ENCODE measurements at places on chromosomes 7 and 10.

DNA sequence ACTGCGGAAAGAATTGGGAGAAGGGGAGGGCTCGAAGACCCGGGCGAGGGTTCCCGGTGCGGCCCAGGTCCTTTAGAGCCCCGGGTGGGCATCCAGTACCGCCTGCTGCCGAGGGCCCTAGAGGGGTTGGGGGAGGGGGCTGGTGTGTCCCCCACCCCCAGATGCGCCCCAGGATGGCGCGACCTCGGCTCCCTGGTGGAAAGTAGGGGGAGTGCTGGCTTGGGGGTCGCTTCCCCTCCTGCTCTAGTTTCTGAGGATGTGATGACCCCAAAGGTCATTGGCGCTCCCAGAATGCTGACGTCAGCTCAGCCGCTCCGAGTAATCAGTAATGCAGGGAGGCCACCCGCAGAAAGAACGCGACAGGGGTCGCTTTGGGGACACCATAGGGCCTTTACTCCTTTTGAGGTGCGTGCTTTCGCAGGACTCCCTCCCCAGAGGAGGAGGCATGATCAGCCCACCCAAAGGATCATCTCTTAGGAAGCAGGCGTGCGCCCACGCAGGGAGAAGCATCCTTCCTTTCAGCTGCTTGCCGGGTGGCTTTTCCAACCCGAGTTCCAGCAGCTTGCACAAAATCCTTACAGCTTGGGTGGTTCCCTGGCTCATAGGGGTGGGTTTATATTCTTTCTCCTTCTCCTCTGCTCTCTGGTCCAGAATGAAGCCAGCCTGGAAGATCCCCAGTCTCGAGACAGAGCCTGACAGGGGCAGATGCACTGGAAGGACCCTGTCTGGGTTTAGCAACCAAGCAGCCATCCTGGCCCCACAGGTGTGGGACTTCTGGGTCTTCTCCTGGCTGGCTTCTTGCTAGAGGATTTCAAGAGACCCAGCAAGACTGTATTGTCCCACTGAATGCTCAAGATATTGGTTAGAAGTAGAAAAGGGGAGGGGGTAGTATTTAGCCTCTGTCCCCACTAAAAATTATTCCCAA lies 1.3 kb upstream of the PRKAG2 start:
- DNase-seq = no peak

DNA sequence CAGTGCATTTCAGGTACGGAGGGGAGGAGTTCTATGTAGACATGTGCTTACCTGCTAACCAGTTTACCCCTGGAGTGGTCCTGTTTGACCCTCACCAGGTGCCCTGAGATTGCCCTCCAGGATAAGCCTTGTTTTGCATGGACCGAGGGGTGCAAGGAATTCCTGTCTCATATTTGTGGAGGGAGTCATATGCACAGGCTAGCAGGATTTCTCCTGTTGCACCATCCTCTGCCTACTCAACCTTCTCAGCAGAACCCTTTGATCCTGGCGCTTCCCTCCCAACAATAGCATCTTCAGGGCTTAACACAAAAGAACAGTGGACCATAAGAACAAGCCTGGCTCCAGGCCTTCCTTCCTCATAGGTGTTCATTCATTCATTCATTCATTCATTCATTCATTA lies 7.2 kb downstream of the TRPV6 start:
- DNase-seq = no peak

DNA sequence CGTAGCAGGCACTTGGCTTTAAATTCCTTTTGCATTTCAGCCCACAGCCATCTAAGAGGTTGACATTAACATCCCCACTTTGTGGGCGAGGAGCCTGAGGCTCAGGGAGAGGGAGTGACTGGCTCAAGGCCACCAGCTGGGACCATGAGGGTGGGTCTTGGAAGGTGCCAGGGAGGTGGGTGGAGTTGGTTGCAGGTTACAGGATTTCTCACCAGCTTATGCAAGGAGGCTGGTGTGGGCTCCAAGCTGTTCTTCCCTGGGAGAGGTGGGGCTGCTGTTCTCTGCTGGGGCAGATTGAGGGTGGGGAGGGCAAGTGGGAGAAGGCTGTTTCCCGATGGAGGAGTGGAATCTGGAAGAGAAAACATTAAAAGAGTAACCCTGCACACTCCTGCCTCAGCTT lies 14.1 kb upstream of the C10orf95 start:
- DNase-seq = no peak

GRCh38 chr7:149610441-149611011 lies 112.9 kb upstream of the ZNF746 start:
- DNase-seq = peak; percentile 61

DNA sequence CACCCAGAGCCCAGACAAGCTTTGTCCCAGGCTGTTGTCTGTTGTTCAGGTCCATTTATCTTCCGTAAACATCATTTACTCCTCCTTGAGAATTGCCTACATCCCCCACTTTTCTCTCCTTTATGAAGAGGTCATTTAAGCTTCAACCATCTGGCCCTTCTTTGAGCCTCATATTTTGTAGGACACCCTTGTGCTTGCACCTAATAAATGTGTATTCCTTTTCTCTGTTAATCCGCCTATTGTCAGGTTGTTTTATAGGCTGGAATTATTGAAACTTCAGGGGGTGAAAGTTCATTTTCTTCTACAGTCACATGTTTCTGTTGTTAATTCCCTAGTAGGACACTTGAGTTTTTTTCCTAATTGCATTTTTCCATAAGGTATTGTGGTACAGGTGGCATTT lies 19.6 kb upstream of the CTTNBP2 start:
- no peak for DNase-seq

DNA sequence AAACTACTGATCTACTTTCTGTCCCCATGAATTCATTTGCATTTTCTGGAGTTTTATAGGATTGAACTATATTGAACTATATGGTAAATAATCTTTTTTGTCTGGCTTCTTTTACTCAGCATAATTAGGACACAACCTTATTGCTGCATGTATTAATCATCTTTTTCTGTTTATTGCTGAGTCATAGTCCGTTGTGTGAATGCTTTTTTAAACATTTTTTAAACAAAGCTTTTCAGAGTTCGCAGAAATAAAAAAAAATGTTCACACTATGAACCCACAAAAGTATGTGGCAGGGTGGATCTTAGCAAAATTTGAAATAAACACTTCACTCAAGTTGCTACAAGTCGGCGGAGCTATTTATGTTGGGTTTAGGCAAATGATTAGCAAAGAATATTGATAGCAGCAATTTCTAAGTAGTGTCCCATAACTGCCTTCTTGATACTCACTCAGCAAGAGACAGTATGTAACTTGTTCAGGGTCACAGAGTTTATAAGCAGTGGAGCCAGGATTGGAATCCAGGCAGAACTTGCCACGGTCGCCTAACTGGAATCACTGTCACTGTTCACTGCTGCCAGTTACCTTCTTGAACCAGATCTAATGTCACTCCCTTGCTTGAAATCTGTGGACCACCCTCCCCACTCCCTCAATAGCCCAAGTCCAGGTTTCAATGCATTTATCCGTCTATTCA lies 5.6 kb downstream of the CH25H start:
- no peak for DNase-seq

DNA sequence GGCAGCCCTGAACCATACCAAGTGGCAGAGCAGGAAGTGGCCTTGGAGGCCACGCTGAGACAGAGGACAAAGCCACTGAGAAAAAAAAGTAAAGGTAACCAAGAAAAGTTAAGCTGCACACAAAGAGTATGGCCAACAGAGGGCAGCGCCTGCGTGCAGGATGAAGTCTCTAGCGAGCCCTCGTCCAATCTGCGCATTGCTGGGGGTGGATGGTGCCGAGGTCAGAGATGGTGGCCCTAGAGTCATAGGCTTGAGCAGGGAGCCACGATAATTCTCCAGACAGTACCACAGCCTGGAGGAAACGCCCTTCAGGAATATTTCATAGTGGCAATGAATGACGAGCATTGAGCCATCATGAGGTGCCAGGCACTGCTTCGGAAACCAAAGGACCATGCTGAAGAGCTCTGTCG lies 9.7 kb downstream of the ATP6V0E2 start:
- peak; percentile 87 for DNase-seq

- DNase-seq = no peak
Observed at GRCh38 chr10:100586959-100587358, 51.2 kb downstream of the HIF1AN start.

- DNase-seq = no peak
Observed at GRCh38 chr7:133065301-133065700, 16.6 kb downstream of the CHCHD3 start.

DNA sequence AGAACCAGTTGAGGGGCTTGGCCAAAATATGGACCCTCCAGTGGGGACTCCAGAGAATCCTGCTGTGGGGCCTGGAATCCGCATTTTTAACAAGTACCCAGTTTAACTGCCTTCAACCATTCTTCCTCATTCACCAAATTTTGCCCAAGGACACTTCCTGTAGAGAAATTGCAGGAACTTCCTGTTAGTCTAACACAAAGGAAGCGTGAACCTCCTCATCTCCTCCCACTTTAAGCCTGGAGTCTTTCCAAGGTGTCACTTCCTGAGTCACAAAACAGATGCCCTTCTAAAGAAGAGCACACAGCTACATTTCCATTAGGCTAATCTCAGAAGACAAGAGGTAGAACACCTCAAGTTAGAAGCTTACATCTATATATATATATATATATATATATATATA lies 188.4 kb downstream of the PPP1R17 start:
- DNase-seq = peak; percentile 23

DNA sequence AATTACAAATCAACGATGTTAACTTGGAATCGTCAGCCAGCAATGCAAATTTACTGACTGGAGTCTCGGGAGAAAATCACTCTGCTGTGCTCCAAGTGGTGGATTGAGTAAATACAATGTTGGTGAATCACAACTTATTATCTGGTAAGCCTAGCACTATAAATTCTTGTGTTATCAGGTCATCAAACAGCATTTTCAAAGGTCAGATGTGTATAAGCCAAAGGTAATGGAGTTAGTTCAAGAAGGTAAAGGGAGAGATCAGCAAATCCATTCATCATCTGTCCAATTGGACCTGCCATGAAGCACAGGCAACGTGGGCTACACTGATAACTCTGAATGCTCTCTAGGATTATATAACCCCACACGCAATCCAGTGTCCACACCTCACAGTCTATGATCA lies 13.9 kb downstream of the CUBN start:
- no peak for DNase-seq

- DNase-seq = no peak
Observed at GRCh38 chr10:91557651-91558111, 75.2 kb downstream of the PPP1R3C start.

GRCh38 chr7:64618785-64619456 lies 47.0 kb upstream of the ZNF107 start:
- no peak for DNase-seq

DNA sequence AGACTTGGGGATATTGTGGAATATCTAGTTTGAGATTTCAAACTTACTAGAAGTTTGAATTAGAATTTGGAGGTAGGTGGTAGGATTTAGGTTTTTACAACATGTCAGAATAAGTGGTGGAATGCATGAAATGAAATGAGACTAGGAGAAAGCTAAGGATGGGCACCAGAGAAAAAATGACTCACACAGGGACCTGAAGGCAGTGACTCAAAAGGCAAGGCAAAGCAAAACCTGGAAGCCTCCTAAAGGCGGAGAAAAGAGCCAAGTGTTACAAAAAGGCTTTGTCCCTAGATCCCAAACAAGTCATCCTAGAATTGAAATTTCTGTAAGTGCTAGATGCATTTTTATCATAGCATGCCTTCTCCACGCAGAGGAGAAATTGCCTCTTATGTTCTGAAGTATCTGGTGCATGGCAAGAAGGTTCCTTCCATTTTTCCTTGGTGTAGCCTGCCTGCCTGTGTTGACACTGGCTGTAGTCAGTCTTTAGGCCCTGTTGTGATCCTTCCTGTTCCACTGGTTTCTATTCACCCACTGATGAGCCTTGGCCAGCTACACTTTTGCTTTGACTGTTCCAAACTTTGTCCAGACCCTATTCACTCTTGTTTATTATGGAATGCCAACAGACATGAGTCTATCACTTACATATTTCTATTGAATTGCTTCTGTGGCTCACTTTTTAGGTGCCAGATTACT lies 109.3 kb downstream of the ETV1 start:
- DNase-seq = no peak

- peak; percentile 74 for DNase-seq
Observed at GRCh38 chr7:75055830-75056772, 17.5 kb downstream of the RCC1L start.

- DNase-seq = no peak
Observed at GRCh38 chr7:151251328-151251688, 2.8 kb upstream of the SMARCD3 start.

DNA sequence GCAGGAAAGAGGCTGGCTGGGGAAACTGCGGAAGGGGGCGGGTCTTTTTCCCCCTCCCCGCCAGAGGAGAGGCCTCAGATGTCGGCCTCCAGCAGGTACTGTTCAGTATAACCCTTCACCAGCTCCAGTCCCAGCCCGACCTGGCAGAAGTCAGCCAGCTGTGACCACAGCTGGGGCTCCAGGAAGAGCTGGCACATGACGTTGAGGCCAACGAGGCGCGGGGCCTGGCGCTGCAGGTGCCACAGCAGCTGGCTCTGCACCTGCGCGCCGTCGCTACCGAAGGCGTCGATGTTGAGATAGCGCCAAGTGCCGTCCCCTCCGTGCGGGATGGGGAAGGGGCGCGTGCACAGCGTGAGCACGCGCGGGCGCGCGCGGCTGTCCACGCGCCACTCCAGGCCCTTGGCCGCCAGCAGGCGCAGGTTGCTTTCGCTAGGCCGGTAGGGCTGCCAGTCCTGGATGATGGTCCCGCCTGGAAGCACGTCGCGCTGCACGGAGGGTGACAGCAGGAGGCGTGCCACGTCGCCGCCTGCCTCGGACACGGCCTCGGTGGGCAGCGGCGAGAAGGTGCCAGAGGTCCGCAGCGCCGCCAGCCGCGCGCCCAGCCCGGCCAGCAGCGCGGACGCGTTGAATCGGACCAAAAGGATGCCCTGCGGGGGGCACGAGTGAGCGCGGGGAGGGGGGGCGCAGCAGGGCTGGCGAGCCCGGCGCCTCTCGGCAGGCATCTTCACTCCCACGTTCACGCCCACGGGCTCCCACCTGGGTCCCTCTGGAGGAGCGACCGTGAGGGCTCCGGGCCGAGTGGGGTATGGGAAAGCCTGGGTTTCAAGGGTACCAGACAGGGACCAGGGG lies 6.9 kb upstream of the VGF start:
- DNase-seq = no peak

DNA sequence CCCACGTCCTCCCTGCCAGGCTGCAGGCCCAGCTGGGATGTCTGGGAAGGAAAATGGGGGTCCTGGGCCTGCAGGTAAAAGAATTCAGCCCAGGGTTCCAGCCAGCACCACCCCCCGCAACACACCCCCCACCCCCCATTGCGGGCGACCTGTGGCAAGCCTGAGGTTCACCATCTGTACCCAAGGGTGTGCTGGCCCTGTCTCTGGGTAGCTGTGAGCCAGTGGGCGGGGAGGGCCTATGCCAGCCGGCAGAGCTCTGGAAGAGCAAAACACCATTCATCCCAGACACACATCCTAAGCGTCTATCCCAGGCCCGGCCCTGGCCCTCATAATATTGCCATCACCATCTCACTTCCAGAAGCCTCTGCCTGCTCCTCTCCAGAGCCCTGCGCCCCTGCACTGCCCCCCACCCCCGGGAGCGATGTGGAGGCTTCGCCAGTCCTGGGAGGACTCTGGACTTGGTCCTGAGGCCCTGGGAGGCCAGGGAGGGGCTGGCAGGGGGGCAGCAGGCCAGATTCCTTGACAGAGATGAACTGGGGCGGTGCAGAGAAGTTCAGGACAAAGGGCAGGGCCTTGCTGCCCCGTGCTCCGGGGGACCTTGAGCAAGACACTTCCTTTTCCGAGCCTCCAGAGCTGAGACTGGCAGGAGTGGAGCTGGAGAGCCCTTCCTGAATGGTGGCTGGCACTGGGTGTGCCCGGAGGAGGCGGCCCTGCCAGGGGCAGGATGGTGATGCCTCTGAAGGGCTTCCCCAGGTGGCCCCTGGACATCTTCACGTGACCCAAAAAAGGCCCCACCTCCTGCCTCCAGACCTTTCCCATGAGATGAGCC lies 8.7 kb upstream of the TTYH3 start:
- DNase-seq = peak; percentile 55
